ENCODE measurements at places on chromosomes 16 and 17. TPM values are rescaled to one million over a fixed set of nuclear protein-coding genes. Genes with fewer than 3 reads are reported as not detected.

CLEC19A gene
- not detected for total RNA-seq

RILP gene
- total RNA-seq: 6.7 TPM

TBC1D3C gene
- total RNA-seq: not detected

DNAH9 gene
- under 0.01 TPM for total RNA-seq

KRT12 gene
- total RNA-seq: not detected

SLX4 gene
- total RNA-seq: 2.5 TPM

CORO7 gene
- 235 TPM for total RNA-seq

TNFRSF13B gene
- total RNA-seq: 2.2 TPM

SP2 gene
- total RNA-seq: 2.5 TPM

MOSMO gene
- total RNA-seq: 3.8 TPM

QRICH2 gene
- total RNA-seq: 1.2 TPM

SRL gene
- total RNA-seq: under 0.01 TPM

ANKRD40CL gene
- total RNA-seq: 0.21 TPM

HES7 gene
- not detected for total RNA-seq

MT1E gene
- 1.7 TPM for total RNA-seq

KRTAP1-5 gene
- total RNA-seq: not detected

KRTAP4-4 gene
- total RNA-seq: not detected

ZDHHC1 gene
- 0.63 TPM for total RNA-seq

MT1H gene
- not detected for total RNA-seq

NAGPA gene
- 29.6 TPM for total RNA-seq

COL1A1 gene
- total RNA-seq: 2.9 TPM

TMEM92 gene
- not detected for total RNA-seq

PMP22 gene
- 2.0 TPM for total RNA-seq

CCL17 gene
- not detected for total RNA-seq

All from mononuclear cell (primary cell).